ENCODE measurements at places on chromosomes 16 and 17.

DNA sequence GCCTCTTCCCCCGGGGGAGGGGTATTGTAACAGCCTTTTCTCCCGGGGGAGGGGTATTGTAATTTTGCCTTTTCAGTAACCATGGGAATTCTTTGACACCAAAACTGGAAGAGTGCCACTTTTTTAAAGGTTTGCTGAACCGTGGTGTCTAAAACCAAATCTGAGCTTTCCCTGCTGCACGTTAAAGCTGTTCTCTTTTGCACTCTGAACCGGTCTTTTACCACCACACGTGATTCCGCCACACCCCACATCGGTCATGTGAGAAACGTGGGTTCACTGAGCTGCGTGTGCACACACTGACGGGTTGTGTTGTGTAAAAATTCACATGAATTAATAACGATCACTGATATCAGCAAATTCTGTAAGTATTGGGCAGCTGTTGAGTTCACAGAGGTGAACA lies 9.2 kb upstream of the ACSF3 start:
- peak; percentile 42 for DNase-seq

DNA sequence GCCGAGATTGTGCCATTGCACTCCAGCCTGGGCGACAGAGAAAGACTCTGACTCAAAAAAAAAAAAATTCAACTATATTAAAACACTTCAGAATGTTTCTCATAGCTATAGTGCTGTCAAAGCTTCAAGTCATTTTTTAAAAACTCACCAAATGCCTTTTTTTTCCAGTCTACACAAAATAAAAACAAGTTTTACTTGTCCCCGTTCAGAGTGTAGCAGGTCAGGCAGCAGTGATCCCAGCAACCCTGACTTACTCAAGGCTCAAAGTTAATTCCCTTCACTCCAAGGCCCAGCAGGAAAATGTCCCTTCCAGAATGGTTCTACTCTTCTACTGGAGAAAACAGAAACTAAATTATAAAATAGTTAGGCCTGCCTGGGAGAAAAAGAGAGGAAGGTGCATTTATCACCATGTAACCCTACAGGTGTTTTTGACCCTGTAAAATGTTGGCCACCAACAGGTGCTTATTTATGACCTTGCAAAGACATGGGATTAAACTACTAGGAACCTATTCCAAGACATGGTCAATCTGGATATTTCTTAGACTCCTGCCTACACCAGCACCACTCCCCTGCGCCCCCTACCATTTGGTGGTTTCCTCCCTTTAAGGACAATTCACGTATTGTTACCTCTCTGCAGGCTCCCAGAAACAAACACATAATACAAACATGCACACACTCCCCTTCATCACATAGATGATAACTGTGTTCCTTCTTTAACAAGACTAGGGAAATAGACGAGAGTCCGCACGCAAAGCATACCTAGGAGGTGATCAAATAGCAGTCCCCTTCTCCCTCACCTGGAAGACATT lies 5.4 kb downstream of the AMFR start:
- DNase-seq: no peak

DNA sequence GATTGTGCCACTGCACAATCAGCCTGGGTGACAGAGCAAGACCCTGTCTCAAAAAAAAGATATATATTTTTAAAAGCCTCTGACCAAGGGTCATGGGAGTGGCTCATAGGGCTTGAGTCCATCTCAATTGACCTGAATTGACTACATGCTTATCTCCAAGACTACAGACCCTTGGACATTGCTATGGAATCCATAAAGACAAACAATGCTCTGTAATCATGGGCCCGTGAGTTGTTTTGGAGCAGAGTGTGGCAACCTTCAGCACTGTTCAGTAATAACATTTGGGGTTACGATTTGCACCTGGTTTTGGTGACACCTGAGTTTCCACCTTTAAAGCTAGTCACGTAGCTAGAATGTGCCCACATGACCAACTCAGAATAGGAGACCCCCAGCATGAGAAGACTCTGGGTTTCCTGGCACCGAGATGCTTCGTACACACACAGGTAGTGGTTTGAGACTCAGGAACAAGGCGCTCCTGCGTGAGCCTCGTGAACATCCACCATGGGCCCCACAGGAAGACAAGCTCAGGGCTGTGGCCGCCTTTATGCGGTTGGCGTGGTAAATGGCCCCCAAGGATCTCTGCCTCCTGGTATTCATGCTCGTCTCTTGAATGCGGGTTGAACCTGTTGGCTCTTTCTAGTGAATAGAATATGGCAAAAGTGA lies 66.6 kb upstream of the RPH3AL start:
- no peak for DNase-seq

DNA sequence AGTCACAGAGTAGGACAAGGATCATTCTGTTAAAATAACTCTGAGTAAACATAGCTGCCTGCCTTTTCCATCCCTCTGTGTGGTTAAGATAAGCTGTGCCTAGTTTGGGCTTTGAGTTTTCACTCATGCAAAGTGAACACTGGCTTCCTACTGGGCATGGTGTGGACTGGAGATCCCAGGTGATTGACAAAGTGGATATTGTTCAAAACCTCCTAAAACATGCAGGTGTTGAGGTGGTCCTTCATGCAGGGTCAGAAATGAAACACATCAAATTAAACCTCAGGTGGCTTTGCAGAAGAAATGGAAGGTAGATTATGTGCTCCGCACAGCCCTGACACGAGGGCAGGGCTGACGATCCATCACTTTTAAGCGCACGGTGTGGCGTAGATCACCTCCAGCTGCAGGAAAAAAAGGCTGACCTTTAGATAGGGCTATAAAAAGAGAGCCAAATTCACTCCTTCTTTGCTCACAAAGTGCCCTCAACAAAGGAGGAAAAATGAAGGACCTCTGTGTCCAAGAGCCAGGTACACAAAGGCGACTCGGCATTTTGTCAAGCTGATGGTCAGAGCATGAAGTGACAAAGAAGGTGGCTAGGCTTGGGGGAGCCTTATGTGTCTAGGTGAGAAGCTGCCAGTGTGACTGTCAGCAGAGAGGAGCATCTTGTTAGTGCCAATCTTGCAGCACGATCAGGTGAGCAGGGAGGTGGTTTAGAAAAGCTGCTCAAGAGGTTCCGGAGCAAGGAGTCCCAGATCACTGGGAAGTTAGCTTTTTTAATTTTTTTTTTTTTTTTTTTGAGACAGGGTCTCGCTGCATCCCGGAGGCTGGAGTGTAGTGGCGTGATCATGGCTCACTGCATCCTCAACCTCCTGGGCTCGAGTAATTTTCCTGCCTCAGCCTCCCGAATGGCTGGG lies 19.9 kb upstream of the ITPRIPL2 start:
- no peak for DNase-seq

GRCh38 chr17:65055280-65055707 lies 1.2 kb downstream of the GNA13 start:
- DNase-seq: no peak

GRCh38 chr17:37816950-37817349 lies 72.1 kb upstream of the HNF1B start:
- DNase-seq: no peak

- no peak for DNase-seq
These were observed 88.1 kb downstream of the GOSR1 start for GRCh38 chr17:30565073-30565935.

- DNase-seq: no peak
These were observed 2.3 kb upstream of the HSD3B7 start for GRCh38 chr16:30982548-30983288.

- DNase-seq: no peak
These were observed 70.8 kb downstream of the KANSL1 start for GRCh38 chr17:46122486-46122871.

GRCh38 chr17:31416503-31416923 lies 25.0 kb downstream of the RAB11FIP4 start:
- no peak for DNase-seq

- DNase-seq: no peak
These were observed 8.1 kb upstream of the PPP1R27 start for GRCh38 chr17:81842725-81843504.

GRCh38 chr16:55530316-55530856 lies 21.5 kb downstream of the LPCAT2 start:
- DNase-seq: no peak

DNA sequence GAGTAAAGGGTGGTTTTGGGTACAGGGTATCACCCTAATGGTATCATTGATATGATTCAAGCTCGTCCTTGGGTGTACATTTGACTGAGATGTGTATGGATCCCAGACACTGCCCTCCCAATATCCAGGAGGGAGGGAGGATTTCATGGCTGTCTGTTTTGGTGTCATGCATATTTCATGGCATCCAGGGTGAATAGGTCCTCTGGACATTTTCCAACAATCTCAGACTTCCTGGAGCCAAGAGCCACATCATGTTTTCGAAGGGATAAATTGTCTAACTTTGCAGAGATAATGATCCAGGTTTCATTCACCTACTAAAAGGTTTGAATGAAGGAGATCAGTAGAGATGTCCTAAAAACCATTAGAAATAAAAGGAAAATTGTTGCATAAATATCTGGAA lies 431.9 kb downstream of the SHISA9 start:
- no peak for DNase-seq

DNA sequence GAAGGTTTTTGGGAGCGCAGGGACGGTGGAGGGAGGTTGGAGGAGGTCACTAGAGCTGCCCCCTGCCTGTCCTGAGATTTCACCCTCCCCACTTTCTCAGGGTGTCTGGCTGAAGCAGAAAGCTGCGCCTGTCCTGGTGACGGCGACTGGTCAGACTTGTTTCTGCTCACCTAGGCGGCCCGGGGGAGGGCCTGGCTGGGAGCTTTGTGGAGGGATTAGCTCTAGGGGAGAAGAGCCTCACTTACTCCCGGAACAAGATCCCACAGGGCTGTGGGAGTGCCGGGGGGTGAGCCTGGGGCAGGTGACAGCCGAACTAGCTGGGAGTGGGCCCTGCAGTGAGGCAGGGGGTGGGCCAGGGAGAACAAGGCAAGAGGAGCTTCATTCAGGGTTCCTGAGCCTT lies 11.5 kb downstream of the NHERF1 start:
- DNase-seq: no peak

DNA sequence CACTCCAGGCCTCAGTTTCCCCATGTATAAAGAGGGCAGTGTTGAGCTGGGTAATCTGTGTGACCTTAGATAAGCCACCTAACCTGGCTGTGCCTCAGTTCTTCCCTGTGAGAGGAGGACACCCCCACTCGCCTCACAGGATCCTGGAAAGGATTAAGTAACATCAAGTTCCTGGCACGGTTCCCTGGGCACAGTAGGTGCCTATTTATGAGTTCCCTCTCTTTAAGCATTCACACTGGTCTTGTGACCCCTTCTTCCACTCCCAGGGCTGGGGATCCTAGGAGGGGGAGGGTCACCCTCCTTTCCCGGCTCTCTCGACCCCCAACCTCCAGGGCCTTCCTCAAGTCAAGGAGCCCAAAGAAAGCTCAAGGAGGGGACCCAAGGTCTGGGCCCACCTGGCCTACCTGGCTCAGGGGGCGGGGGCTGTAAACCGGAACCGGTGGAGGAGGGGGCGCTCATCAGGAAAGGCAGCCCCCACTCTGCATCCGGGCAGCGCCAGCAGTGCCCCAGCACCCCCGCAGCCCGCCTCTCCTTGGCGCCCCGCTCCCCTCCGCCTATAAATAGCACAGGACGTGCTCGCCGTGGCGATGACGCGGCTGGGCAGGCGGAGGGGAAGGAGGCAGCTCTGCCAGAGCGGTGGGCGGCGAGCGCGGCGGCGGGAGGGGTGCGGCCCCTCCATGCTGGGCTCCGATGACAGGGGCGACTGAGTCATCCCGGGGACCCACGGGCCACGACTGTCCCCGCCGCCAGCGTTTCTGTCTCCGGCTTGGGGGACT lies 9.4 kb downstream of the RPL19 start:
- no peak for DNase-seq

DNA sequence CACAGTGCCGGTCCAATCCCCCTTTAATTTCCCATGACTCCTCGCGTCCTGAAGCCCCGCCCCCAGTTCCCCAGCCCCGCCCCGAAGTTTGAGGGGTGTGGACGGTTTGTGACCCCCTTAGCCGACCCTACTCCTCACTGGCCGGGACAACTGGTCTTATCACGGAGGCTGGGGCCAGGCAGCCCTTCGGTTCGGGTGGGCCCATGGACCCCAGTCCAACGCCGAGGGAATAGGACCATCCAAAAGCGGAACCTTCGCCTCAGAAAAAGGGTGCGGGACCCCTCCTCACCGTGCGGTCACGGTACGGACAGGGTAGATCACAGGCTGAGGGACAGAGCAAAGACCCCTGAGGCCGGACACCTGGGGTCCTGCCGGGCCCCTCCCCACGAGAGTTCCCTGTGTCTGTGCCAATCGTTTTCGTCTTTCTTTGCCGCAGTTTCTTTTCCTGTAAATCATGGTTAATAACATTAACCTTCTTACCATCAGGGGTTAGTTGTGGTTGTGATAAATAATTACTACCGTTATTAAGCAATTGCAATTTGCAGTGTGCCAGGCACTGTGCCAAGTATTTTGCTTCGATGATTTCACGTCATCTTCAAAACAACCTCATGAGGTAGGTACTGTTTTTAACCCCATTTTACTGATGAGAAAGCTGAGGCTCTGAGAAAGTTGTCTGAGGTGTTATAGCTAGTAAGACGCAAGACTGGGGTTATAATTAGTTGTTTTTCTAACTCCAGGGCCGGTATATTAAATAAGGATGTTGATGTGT lies 543 bp downstream of the TMUB2 start:
- no peak for DNase-seq

GRCh38 chr16:11422381-11423314 lies 77.4 kb downstream of the RMI2 start:
- no peak for DNase-seq

DNA sequence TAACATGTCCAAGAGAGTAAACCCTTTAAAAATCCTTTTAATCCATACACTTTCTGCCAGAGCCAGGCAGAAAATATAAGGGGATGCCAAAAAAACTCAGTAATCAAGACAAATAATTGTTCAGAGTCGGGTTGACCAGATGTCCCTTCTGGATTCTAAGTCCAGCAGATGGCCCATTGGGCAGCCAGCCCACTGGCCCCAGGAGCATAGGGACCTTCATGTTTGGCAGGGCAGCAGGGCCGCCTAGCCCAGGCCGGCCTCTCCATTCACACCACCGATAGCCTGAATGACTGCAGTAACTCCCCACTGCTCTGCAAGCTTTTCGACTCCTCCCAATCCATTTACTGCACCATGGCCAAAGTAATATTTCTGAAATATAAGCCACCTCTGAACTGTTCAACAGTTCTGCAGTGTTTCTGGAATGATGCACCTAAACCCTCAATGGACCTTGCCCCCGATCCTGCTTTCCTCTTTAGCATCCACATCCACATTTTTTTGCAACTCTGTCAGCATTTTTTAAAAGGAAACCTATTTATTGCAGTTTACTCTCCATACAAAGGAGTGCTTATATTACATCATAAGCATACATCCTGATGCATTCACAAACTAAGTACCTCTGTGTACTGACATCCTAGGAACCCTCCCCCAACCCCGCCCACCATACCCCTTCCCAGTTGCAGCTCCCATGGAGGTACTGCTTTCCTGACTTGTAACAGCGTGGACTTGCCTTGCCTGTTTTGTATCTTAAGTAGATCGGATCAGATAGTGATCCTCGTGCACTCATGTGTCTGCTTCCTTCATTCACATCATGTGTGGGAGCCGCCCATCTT lies 46.4 kb downstream of the LDHD start:
- DNase-seq: no peak

GRCh38 chr17:67959510-67959909 lies 36.8 kb downstream of the C17orf58 start:
- DNase-seq: no peak
